ENCODE measurements at places on chromosomes 11 and 22.

GRCh38 chr11:2569321-2569721 lies 124.5 kb downstream of the KCNQ1 start:
- no peak for DNase-seq

DNA sequence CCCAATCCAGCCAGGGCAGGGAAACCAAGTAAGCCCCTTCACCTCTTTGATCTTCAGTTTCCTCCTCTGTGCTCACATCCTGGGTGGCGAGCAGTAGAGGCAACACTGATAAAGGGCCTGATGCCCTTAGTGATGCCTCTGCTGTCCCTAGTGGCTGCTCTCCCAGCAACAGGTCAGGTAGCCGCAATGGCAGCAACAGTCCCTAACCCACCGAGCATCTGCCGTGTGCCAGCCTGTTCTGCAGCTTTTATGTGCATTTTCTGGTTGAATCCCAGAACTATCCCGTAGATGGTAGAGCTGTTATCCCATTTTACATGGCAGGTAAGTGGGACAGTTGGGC lies 5.2 kb downstream of the SCYL1 start:
- DNase-seq: no peak

- no peak for DNase-seq
These were observed 25.1 kb downstream of the MRGPRG start for GRCh38 chr11:3193373-3194015.

DNA sequence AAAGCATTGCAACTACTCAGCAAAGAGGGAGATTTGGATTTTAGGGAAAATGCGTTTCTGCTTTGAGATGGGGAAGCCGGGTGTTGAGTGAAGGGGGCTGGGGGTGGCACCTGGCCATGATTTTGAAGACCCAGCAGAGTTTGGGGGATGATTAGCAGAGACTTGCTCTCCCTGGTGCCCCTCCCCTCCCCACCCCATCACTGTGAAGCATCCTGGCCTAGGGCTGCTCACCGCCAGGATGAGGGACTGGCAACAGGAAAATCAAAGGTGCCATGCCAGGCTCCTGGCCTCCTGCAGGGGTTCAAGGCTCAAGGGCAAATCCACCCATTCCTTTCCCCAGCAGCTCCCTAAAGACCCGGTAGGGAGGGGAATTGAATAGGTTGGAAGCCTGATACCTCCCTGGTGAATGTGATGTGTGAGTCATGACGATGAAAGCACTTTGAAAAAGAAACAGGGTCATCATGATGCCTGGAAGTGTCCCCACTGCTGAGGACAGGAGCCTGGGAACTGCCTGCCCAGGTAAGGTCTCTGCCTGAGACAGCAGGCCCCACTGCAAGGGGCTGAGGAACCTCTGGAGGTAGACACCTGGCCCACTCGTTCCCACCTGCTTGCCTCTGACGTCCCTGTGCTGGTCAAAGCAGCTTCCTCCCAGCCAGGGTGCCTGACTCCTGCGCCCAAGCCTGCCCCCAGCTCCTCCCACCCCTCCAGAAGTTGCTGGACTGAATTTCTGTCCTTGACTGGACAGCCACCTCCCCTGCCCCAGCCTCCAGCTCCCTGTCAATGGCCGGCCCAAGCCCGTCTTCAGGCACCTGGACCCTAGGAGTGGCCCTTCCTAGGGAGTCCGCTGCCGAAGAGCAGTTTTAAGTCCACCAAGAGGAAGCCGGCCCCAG lies 1.7 kb downstream of the CHST1 start:
- DNase-seq: no peak

GRCh38 chr11:123510579-123510905 lies 80.5 kb downstream of the GRAMD1B start:
- DNase-seq: no peak

- DNase-seq: no peak
These were observed 226.8 kb downstream of the AASDHPPT start for GRCh38 chr11:106304274-106304673.

- DNase-seq: no peak
These were observed 3.8 kb downstream of the INPPL1 start for GRCh38 chr11:72228229-72228843.

DNA sequence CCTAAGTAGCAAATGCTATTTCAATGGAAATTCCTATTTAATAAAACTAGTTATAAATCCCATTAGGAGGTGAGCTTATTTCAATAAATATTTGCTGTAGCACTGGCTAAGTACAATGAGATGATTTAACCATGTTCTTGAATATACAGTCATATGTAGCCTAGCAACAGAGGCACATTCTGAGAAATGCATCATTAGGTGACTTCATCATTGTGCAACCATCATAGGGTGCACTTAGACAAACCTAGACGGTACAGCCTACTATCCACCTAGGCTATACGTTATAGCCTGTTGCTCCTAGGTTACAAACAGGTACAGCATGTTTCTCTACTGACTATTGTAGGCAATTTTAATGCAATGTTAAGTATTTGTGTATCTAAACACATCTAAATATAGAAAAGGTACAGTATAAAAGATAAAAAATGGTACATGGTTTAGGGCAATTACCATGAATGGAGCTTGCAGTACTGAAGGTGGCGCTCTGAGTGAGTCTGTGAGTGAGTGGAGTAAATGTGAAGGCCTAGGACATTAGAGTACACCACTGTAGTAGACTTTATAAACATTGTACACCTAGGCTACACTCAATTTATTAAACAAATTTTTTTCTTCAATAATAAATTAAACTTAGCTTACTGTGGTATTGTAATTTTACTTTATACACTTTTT lies 350.1 kb downstream of the CASP12 start:
- no peak for DNase-seq

- no peak for DNase-seq
These were observed 54.1 kb upstream of the B3GAT1 start for GRCh38 chr11:134466156-134466555.

DNA sequence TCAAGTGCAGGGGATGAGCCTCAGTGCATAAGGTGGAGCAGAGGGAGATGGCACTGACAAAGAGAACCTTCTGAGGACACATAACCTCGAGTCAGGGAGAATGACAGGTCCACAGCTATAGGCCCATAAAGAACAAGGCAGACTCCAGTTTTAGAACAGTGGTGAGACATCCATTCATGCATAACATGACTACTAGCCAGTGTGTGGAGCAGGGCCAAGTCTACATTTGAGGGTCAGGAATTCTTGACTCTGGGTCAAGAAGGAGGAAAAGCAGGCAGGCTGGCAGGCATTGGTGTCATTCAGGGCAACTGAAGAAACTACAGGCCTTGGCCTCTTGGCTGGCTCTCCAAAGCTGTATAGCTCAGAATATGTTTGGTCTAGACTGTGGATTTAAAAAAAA lies 54.9 kb downstream of the MTNR1B start:
- DNase-seq: no peak

DNA sequence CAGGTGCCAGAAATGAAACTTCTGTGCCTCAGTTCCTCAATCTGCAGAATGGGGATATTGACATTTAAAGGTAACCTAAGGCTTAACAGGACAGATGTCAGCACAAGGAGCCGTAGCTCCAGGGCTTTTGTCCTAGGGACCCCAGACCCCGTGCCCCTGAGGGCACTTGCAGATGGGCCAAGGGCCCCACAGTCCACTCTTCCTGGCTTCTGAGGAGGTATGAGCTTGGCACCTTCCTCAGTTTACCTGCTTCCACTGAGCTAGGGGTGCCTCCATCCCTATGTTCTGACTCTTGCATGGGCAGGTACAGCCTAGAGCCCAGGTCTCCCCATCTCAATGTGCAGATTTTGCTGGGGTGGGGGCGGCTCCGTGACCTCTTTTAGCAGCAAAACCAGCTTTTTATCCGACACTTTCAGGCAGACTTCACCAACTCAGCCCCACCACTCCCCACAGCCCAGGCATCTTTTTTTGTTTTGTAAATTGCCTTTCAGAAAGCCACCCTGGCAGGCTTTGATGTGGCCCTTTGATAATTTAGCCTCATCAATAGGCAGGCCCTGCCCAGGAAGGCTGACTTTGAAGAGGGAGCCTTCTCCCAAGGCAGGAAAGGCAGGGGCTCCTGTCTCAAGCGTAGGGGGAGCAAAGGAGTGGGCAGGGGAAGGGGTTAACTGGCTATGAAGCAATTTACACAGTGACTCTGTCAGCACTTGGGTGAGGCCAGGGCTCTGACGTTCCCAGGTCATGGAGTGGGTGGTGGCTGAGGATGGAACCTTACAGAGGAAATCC lies 23.7 kb upstream of the FGF3 start:
- no peak for DNase-seq

DNA sequence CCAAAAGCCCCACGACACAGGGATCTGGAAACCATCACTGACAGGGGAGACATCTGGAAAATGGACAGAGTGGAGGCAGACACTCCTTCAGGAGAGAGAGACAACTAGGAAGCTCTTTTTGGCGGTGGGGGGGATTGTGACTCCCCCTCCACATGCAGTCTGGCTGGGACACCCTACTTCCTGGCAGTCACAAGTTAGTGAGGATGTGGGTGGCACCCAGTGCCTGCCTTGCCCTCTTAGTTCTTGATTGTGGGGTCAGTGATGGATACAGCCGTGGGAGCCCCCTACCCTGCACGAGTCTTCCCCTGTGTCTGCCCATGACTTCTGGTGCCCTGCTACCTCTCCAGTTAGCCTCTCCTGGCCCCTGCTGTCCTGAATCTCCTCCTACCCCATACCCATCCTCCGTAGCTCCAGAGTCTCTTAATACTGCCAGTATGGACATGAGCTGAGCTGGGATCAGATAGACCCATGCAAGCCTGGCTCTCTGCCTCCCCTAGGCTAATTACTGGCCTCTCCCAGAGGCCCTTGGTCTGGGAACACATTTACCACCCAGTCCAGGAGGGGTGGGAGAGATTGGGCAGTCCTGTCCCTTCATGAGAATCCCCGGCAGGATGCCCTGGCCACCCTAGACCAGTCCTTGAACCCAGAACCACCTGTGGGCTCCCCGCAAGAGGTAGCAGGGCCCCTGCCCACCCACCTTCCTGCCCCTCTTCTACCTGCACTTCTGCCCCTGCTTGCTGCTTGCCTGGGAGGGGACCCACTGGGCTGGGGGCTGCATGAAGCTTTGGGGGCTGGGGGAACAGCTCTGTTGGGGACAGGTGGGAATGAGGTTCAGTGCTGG lies 22.8 kb downstream of the RHBDD3 start:
- DNase-seq: no peak

DNA sequence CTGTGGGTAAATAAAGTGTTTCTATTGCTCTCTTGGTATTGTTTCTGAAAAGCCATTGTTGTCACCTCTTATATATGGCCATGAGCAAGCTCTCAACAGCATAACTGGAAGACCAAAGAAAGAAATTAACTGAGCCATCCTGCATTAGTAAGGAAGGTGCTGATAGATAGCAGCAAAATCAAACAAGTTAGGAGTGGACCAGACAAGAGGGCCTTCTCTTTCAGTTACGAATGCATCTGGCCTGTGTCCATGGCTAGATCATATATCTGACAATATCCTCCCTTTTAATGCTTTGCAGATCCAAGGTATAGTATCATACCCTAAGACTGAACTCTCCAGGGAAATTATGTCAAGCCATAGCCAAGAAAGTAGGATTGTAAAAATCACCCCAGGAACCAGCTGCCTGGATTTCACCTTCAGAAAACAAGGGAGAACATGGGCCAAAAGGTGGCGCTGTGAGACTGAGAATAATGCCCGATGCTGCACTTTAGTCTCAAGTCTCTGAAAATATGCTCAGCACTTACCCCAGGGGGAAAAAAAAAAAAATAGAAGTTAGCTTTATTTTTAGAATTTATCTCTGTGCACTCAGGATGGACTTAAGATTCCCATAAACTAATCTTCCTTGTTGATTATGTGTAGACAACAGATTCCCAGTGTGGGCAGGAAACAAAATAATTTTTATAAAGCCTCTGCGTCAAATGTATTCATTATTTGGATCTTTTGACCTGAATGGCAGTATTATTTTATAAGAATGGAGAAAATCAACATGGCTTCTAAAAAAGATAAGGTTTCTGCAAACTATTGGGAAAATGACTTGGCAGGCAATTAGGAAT lies 415.1 kb downstream of the ETS1 start:
- peak; percentile 25 for DNase-seq

DNA sequence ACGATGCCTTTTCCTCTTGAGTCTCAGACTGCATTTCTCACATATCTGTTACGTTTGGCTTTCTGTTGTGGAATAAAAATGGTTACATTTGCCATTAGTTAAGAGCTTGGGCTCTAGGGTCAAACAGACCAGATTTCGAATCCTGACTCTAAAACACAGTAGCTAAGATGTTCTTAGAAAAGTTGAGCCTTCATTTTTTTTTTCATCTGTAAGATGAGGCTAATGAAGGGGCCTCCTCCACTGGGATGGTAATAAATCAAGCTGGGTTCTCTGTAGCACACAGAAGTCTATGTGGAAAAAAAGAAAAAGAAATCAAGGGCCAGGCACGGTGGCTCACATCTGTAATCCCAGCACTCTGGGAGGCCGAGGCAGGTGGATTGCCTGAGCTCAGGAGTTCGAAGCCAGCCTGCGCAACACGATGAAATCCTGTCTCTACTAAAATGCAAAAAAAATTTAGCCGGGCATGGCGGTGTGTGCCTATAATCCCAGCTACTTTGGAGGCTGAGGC lies 49.9 kb upstream of the CAPRIN1 start:
- no peak for DNase-seq

- no peak for DNase-seq
These were observed 688 bp upstream of the LRRC74B start for GRCh38 chr22:21044931-21045584.

DNA sequence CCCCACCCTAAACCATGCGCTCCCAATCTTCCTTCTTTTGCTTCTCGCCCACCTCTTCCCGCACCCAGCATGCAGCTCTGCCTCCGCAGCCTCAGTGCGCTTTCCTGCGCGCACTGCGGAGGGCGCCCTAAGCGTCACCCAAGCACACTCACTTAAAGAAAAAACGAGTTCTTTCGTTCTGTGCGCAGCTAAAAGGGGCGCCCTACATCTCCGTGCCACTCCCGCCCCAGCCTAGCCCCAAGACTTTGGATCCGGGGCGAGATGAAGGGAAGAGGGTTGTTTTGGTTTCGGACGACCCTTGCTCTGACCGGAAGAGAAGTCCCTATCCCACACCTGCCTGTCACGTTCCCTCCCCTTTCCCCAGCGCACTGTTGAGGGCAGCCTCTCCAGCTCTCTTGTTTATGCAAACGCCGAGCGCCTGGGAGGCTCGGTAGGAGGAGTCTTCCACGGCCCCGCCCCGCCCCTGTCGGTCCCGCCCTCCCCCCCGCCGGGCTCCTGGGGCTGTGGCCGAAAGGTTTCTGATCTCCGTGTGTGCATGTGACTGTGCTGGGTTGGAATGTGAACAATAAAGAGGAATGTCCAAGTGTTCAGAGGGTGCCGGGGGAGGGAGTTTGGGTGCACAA lies 5.3 kb downstream of the VSIG2 start:
- DNase-seq: peak; percentile 66

- DNase-seq: no peak
These were observed 6.1 kb downstream of the FLRT1 start for GRCh38 chr11:64041846-64042245.

DNA sequence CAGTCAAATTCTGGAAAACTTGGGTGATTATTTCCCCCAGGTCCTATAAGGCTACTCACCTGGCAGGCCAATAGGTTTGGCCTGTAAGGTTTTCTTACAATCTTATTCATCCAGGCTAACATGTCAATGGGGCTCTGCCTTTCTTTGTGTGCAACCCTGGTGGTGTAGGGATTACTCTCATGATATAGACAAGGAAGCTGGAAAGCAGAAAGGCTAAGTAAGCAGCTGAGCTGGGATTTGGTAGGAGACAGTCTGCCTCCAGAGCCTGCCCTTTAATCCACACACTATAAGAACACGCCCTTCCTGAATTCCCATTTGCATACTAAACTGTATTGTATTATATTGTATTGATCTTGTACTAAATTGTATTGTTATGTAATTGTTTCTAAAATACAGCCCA lies 373.3 kb upstream of the CCDC90B start:
- DNase-seq: no peak

GRCh38 chr11:78798663-78799062 lies 224.0 kb upstream of the NARS2 start:
- peak; percentile 61 for DNase-seq
